ENCODE measurements at places on chromosomes 1 and 21.

GRCh38 chr1:58753431-58753866, 30.4 kb downstream of the JUN start:
- H3K36me3 ChIP-seq, result no peaks in the 10 kb centered on the region
- DNase-seq, result no peak
- H3K27ac ChIP-seq, result peak overlapping the region; percentile 58
- peaks cover 32% of the 10 kb centered on the region for H3K4me1 ChIP-seq
- no peaks in the 10 kb centered on the region for H3K27me3 ChIP-seq

DNA sequence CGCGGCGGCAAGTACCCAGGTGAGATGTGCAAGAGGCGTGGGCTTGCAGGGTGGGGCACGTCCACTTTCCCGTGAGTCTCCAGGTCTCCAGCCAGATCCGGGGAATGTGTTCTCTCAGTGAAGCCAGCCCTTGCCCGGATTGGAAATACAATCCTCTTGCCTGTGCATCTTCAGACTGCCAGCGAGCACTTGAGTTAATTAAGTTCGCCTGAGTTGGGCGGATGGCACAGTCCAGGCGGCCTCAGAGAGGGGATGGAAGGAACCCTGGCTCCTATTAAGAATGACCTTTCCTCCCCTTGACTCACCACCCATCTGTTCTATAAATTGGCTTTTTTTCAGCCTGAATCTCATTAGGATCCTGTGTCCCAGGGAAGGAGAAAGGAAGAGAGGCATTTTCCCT, 33.3 kb upstream of the CNTN2 start:
- no peaks in the 10 kb centered on the region for H3K4me1 ChIP-seq
- H3K27ac ChIP-seq, result no peak overlapping the region
- H3K4me3 ChIP-seq, result no peak overlapping the region

GRCh38 chr1:4362314-4363044, 291.9 kb upstream of the AJAP1 start:
- H3K4me1 ChIP-seq, result no peaks in the 10 kb centered on the region
- H3K4me3 ChIP-seq, result no peak overlapping the region
- no peak for DNase-seq
- H3K36me3 ChIP-seq, result no peaks in the 10 kb centered on the region
- no peaks in the 10 kb centered on the region for H3K27me3 ChIP-seq

DNA sequence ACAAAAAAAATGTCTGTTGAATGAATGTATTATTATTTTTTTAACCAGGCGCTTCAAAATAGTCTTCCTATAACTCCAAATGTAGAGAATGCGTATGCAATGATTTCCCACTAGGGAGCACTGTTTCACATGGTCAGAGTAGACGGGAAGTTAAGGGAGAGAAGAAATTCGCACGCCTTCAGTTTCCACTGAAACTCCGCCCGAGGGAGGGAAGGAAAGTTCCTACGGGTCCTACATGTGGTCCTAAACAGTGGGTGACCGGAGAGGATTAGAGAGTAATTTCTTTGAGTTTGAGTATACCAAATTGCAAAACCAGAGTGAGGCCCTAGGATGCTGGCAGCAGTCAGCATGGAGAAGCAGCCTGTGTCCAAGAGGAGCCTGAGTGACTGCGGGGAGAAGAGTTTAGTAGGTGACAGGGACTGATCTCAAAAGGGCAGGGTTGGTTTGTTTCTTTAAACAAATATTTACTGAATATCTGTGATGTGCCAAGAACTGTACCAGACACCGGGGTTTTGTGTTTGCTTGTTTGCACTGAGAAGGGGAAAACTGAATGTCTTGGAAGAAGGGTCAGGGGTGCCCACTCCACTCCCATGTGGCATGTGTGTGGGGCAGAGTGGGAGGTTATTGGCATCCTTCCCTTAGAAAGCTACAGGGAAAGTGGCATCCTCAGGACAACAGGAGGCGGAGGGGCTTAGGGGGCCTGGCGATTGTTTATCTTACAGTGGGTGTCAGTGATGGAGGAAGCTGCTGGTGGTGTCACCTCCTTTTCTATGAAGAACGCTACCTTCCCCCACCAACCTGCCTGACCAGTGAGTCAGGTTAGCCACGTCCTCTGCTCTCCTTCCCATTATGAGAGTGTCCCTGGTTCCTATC, 22.8 kb downstream of the RNU5D-1 start:
- DNase-seq, result no peak
- H3K27me3 ChIP-seq, result no peaks in the 10 kb centered on the region
- H3K27ac ChIP-seq, result no peak overlapping the region
- H3K4me3 ChIP-seq, result peak overlapping the region; percentile 46
- no peaks in the 10 kb centered on the region for H3K36me3 ChIP-seq

DNA sequence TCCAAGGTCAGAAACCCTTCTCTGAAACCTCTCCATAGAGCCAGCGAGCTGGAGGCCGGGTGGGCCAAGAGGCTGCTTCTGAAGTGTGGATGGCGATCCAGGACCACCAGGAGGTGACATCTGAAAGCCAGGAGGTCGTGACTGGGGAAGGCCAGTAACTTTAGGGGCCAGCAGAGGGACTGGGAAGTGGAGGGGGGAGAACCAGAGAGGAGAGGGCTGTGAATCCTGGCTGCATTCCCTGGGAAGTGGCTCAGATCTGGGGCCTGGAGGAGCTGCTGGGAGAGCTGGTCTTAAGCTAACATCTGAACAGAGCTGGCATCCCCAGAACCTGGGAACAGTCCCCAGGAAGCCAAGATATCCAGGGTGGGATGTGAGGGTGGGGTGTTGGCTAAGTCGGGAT, 11.3 kb upstream of the EPHA8 start:
- no peaks in the 10 kb centered on the region for H3K27me3 ChIP-seq
- H3K4me3 ChIP-seq, result no peak overlapping the region
- peaks cover 6% of the 10 kb centered on the region for H3K4me1 ChIP-seq
- H3K36me3 ChIP-seq, result no peaks in the 10 kb centered on the region
- no peak overlapping the region for H3K27ac ChIP-seq
- no peak for DNase-seq

DNA sequence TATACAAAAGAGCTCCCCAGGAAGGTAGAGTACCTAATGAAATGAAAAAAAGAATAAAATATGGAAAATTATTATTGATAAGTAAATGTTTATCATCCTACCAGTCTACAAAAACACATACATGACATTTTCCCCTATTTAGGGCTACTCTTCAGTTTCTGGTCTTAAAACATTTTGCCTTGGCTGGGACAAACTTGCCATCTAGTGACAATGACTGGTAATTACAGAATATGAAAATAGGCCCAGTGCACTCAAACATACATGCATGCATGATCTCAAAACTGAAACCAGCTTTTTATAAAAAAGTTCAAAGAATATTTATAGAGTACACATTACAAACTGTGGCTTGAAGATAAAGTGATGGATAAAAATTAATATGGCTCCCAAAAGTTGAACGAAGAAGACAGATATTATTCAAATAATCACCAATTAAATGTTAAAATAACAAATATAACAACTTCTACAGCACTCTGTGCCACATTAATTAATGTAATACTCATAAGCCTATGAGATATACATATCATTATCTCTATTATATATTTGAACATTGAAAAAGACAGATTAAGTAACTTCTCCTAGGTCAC, 10.5 kb upstream of the RNPC3 start:
- H3K27ac ChIP-seq, result no peak overlapping the region
- H3K36me3 ChIP-seq, result no peaks in the 10 kb centered on the region
- no peak overlapping the region for H3K4me3 ChIP-seq
- DNase-seq, result no peak

GRCh38 chr1:25082216-25082899, 149.9 kb downstream of the SYF2 start:
- DNase-seq, result no peak
- H3K4me3 ChIP-seq, result no peak overlapping the region
- H3K36me3 ChIP-seq, result no peaks in the 10 kb centered on the region

GRCh38 chr21:29145852-29146453, 15.5 kb downstream of the MAP3K7CL start:
- peak overlapping the region; percentile 30 for H3K4me3 ChIP-seq
- peak overlapping the region; percentile 59 for H3K27ac ChIP-seq
- peaks cover 34% of the 10 kb centered on the region for H3K4me1 ChIP-seq
- no peaks in the 10 kb centered on the region for H3K36me3 ChIP-seq

DNA sequence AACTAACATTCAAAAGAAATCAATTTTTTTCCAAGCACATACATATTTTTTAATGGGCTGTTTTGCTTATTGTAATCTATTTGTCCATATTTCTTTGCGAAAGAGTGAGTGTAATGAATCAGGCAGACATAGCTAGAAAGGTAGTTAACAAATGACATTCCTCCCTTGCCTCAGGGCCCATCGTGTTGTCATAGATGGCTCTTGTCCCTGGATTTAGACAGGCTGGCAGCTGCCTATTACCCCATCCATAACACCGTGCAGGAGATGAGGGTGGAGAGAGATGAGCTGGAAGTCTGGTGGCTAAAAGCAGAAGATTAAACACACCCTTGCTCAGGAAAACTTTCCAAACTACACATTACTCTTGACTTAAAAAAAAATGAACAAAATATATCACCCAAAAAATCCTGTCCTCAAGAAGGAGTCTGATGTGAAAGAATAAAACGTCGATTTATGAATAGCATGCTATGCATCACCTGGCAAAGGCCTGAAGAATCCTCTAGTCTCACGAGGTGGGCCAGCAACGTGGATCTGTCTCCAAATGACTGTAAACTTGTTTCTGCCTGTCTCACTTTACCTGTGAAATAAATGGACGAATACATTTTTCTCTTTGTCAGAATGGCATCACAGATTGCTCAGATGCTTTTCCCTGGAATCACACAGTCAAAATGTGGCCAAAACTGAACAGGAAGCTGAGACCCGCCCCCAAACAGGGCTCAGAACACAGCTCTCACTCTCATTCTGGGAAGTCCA, 55.7 kb downstream of the C21orf91 start:
- no peak for DNase-seq
- no peak overlapping the region for H3K27ac ChIP-seq
- H3K36me3 ChIP-seq, result no peaks in the 10 kb centered on the region
- no peaks in the 10 kb centered on the region for H3K4me1 ChIP-seq
- no peaks in the 10 kb centered on the region for H3K27me3 ChIP-seq
- H3K4me3 ChIP-seq, result no peak overlapping the region

DNA sequence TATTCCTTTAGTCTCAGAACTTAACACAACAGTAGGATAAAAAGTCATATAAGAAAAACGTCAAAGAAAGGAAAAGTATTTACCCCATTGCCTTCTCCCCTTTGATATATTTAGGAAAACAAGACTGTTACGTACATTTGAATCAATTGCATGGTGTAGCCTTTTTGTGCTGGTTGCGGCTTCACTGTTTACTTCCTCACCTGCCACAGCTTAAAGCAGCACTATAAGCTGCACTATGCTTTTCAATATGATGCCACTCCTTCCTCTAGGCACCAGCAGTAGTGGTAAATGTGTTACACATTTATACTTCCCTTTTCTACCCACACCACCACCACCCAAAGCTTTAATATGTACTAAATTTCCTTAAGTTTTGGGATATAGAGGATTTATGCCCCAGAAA, 111.1 kb downstream of the ATP1B1 start:
- H3K4me1 ChIP-seq, result no peaks in the 10 kb centered on the region
- no peak for DNase-seq
- no peak overlapping the region for H3K4me3 ChIP-seq
- H3K27me3 ChIP-seq, result no peaks in the 10 kb centered on the region
- no peak overlapping the region for H3K27ac ChIP-seq
- H3K36me3 ChIP-seq, result no peaks in the 10 kb centered on the region

GRCh38 chr1:59144959-59145358, 151.9 kb upstream of the FGGY start:
- no peak overlapping the region for H3K27ac ChIP-seq
- H3K4me3 ChIP-seq, result no peak overlapping the region
- H3K36me3 ChIP-seq, result no peaks in the 10 kb centered on the region
- no peak for DNase-seq
- H3K27me3 ChIP-seq, result no peaks in the 10 kb centered on the region

DNA sequence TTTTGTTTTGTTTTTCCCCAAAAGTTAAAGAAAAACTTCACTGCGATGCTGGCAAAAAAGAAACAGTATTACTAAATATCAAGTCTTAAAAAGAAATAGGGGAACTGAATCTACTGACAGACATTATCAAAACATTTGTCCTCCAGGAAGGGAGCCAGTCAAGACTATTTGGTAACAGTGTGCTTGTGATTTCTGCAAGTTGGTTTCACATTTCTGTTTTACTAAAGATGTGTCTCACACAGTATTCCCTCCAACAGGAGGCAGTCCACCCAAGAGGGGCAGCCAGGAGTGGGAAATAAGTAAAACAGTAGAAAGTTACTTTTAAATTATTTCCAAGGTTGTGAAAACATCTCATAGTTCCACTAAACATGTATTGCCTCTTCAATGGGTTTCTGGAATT, 74.4 kb upstream of the SDC3 start:
- H3K27ac ChIP-seq, result peak overlapping the region; percentile 3
- DNase-seq, result no peak
- H3K4me3 ChIP-seq, result no peak overlapping the region
- no peaks in the 10 kb centered on the region for H3K27me3 ChIP-seq
- peaks cover 10% of the 10 kb centered on the region for H3K36me3 ChIP-seq
- peaks cover 35% of the 10 kb centered on the region for H3K4me1 ChIP-seq

DNA sequence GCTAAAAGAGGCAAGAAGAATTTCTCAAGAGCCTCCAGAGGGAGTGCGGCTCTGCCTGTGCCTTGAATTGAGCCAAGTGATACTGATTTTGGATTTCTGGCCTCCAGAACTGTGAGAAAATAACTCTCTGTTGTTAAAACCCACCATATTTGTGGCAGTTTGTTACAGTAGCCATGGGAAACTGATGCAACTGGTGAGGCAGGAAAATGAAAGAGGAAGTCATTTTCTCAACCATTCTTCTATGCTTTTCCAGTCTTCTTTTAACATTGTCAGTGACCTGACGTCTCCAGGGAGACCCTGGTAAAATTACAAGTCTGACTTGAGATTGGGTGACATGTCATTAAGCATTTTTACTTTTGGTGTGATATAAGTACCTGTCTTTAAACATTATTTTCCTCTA, 5.8 kb downstream of the OR6P1 start:
- H3K36me3 ChIP-seq, result no peaks in the 10 kb centered on the region
- no peaks in the 10 kb centered on the region for H3K4me1 ChIP-seq
- H3K27ac ChIP-seq, result no peak overlapping the region
- no peak overlapping the region for H3K4me3 ChIP-seq
- DNase-seq, result no peak

DNA sequence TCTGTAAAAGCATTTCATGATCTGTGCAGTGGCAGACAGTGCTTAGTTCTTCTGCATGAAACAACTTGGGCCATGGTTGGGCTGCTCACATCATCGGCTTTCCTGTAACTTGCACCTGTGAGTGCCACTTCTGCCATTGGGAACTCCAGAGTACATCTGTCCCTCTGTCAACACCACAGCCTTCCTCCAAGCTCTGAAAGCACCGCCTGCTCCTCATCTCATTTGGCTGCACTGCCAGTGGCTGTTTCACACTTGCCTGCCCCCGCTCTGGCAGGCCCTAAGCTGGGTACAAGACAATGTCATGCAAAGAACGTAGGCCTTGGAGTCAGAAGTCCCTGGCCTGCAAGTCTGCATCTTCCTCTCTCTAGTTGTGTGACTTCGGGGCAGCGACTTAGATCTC, 46.4 kb downstream of the DDX20 start:
- no peaks in the 10 kb centered on the region for H3K27me3 ChIP-seq
- no peaks in the 10 kb centered on the region for H3K36me3 ChIP-seq
- DNase-seq, result no peak
- no peaks in the 10 kb centered on the region for H3K4me1 ChIP-seq
- H3K27ac ChIP-seq, result no peak overlapping the region
- no peak overlapping the region for H3K4me3 ChIP-seq

- no peak overlapping the region for H3K4me3 ChIP-seq
- peaks cover 15% of the 10 kb centered on the region for H3K4me1 ChIP-seq
- no peaks in the 10 kb centered on the region for H3K36me3 ChIP-seq
- H3K27me3 ChIP-seq, result no peaks in the 10 kb centered on the region
Observed at GRCh38 chr1:117568999-117569398, 36.8 kb upstream of the TENT5C start.

- H3K4me1 ChIP-seq, result peaks cover 15% of the 10 kb centered on the region
- H3K27me3 ChIP-seq, result no peaks in the 10 kb centered on the region
- H3K27ac ChIP-seq, result no peak overlapping the region
- H3K36me3 ChIP-seq, result no peaks in the 10 kb centered on the region
- no peak for DNase-seq
Observed at GRCh38 chr1:203371288-203371687, 20.4 kb upstream of the FMOD start.

All from thoracic aorta (tissue), 2 donors.